ENCODE measurements at places on chromosomes 2 and 18.
A peak's percentile ranks its signal among the peaks of the same experiment; 100 is the strongest.

- no peak for DNase-seq
These were observed 7.6 kb upstream of the THOC1 start for GRCh38 chr18:275486-275885.

GRCh38 chr18:55455938-55456337, 132.1 kb downstream of the TCF4 start:
- no peak for DNase-seq

GRCh38 chr18:45384137-45384961, 230.9 kb upstream of the SLC14A2 start:
- DNase-seq: peak; percentile 31

DNA sequence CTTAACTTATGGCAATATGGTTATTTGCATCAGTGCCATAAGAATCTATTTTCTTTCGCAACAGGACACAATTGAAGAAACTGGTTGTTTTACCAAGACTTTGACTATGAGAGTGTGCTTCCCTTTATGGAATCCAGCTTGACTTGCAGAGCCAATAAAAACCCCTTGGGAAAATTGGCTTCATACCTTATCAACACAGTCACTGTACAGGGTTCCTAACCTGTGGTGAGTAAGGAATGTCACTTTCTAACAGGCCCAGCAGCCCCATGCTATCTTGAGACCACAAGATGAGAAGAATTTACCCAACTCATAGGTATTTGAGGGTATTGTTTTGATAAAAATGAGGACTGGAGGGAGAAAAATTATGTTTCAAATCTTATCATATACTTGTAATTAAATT, 418.5 kb upstream of the MAP2 start:
- no peak for DNase-seq

GRCh38 chr2:11457935-11458334, 8.0 kb downstream of the E2F6 start:
- DNase-seq: no peak

DNA sequence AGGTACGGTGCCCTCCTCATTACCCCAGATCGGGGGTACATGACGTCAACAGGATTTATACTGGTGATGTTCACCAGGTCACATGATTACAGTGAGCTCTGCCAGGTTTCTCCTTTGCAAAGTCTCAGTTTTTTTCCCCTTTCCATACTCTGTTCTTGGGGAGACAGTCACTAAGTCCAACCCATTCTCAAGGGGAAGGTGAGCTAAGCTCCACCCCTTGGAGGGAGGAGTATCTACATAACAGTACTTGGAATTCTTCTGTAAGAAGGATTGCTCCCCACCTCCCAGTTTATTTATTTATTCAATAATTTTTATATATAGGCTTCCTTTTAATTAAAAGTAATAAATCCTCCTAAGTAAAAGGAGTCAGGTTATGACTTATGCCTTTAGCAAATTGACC, 34.1 kb upstream of the SOS1 start:
- DNase-seq: no peak

- DNase-seq: no peak
These were observed 208.6 kb downstream of the DCDC2C start for GRCh38 chr2:3911882-3912455.

GRCh38 chr2:241986836-241987641, 117.5 kb downstream of the RTP5 start:
- DNase-seq: no peak

DNA sequence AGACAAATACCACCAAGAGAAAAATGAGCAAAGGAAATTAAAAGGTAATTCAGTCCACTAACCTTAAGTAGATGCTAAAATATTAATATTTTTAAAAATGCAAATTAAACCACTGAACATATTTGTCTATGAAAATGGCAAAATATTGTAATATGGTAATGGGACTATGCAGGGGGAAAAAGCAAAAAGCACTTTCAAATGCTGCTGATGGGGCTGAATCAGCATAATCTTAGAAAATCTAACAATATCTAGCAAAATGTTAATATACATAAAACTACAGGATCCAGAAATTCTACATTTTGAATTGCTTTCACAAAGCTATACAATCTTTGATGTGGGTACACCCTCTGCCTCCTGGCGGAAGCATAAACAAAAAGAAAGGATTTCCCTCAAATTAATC, 86.9 kb upstream of the DTNB start:
- DNase-seq: no peak

DNA sequence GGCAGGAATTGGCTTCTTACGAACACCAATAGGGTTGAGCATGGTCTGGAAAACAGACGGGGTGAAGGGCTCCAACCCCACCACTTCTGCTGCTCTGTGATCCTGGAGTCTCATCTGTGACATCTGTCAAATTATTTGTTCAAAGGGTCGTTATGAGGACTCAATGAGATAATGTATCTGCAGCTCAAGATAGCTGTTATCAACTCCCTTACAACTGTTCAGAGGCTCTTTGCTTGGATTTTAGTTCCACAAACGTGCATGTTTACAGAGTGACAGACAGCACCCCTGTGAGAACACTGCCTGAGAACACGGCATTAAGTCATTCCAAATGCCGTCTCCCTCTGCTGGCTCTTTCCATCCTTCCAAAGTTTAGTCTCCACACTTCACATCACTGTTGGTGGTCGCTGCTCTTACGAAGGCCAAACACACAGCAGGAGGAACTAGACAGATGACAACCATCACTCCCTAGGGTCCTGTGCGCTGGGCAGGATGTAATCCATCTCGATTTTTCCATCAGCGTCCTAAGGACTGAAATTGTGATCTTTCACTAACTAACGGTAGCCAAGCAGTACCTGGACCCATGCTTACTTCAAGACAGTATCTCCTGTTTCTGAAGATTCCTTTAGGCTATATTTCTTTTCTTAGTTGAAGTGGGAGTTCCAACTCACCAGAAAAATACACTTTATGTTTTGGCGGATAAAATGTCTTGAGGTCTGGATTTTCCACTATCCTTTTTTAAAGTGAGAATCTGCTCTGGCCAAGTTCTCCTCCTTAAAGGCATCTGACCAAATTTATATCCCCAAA, 220.3 kb downstream of the ANAPC1 start:
- no peak for DNase-seq

GRCh38 chr18:28690836-28691495, 514.0 kb upstream of the CDH2 start:
- DNase-seq: no peak

GRCh38 chr2:88897715-88898114, 206.2 kb downstream of the RPIA start:
- no peak for DNase-seq

- DNase-seq: no peak
These were observed 14.3 kb upstream of the TRIB2 start for GRCh38 chr2:12702168-12703121.

DNA sequence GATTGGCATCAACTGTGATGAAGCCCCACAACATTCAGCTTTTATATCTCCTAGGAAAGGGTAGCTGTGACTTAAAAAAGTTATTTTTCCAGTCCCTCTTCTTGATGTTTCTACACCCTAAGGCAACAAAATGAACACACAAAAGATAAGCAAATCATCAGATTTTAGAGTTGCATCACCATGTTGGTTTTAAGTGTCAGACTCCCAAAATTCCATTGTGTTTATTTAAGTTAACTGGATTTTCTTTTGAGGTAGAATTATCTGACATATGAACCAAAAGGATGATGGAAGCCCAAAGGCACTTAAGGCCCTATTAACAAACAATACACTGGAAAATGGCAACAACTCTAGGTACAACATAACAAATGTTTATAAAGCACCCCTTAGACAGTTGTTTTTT, 261.7 kb upstream of the SLC39A10 start:
- DNase-seq: no peak

DNA sequence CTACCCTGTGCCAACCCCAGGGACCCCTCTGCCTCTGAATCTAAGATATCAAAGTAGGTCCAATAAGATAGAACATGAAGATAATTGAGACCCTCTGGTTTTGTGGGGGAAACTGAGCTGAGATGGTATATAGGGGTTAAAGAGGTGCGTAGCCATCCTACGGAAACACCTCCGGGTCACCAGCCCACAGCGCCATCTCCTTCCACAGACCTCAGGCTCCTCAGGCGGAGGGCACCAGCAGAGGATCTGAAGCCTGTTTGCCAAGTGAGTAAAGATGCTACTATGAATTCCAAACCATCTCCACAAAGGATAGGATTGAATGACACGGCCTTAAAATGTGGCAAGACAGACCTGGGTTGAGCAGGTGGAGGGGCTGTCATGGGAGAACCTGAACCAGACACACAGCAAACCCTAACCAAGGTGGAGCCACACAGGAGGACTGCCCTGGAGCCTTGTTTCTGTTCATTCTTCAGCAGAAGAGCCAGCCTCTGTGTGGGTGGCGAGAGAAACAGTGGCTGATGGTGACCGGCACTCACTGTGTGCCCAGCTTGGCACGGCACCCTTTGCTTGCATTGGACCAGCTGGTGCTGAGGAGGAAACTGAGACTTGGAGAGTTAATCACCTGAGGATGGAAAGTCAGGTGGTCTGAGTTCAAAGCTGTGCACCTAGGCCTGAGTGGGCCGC, 10.2 kb downstream of the GBX2 start:
- DNase-seq: no peak

- DNase-seq: peak; percentile 81
These were observed 25.1 kb downstream of the DNPEP start for GRCh38 chr2:219362524-219363164.

- no peak for DNase-seq
These were observed 50.7 kb downstream of the CERKL start for GRCh38 chr2:181605889-181606837.

DNA sequence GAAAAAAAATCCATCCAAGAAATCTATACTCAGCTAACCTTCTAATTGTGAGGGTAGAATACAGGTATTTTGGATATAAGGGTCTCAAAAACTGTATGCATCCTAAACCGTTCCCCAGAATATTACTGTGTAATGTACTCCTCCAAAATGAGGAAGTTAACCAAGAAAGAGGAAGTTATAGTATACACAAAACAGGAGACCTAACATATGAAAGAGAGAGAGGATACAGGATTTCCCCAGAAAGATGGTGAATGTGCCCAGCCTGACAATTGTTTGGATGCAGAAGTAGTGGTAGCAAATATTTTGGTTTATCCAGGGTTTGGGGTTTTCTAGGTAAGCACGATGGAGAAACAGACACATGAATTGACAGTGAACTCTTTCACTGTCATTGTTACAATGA, 50.6 kb downstream of the GALNT3 start:
- DNase-seq: no peak

- DNase-seq: no peak
These were observed 182.1 kb downstream of the ETAA1 start for GRCh38 chr2:67579216-67579615.

DNA sequence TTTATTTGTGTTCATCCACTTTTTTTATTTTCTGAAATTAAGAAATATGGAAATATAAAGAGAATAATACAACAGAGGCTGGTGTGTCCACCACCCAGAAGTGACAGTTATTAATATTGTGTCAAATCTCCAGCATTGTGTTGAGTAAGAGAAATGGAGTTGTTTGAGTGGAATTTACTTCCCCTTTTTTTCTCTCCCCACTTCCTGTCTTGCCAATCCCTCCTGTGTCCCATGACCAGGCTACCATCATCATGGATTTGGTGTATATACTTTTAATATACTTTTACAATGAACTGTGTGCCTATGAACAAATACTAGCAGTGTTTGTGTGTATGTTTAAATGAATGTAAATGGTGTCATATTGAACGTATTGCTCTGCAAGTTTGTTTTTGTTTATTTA, 276.9 kb upstream of the SKOR2 start:
- no peak for DNase-seq

- DNase-seq: no peak
These were observed 19.7 kb upstream of the GLI2 start for GRCh38 chr2:120715941-120716340.

DNA sequence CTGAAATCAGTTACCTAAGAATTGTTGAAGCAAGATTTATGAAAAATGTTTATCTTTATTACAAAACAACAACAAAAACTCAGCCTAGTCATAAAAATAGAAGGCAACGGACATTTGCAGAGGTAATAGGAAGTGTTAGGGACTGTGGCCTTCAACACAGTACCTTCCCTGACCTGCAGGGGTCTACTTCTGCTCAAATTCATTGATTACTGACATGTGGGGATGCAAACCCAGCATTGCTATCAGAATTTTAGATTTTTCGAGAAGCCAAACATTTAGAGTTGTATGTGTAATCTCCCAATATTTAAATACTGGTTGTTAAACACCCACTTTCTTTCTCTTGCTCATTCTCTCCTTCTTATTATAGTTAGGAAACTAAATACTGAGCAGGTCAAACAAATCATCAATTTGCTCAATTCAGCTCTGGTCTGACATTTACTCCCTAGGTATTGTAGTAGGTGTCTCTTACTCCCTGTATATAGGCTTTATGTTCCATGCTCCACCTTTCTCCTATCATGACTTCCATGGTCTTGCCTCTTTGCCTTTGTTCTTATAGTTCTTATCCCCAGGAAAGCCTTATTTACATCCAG, 198.5 kb downstream of the UBE2E3 start:
- no peak for DNase-seq

- no peak for DNase-seq
These were observed 189.7 kb upstream of the REV1 start for GRCh38 chr2:99679518-99679917.

GRCh38 chr2:199273042-199273511, 184.7 kb downstream of the SATB2 start:
- peak; percentile 9 for DNase-seq

GRCh38 chr2:110104025-110104771, 11.4 kb downstream of the MALL start:
- DNase-seq: no peak

GRCh38 chr18:35458677-35459441, 38.9 kb downstream of the INO80C start:
- DNase-seq: peak; percentile 70

GRCh38 chr2:157093666-157094065, 163.8 kb upstream of the GALNT5 start:
- no peak for DNase-seq

GRCh38 chr18:6056171-6056910, 161.0 kb upstream of the TMEM200C start:
- DNase-seq: peak; percentile 26

DNA sequence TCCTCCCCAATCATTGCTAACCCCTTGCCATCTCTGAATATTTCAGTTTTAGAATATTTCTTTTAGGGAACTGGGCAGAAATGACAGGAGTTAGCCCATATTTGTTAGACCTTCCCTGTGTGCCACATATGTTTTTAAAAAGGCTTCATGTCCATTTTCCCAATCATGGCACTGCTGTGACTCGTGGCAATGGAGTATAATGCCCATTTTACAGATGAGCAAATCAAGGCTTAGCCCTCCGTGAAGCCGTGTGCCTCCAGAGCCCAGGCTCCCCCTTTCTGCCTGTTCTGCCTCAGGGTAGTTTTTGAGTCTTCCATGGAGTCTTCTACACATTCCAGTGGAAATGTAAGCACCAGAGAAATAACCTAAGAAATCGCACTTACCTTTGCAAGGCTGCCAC, 130.1 kb downstream of the KCTD1 start:
- DNase-seq: no peak

GRCh38 chr2:240401781-240402551, 33.5 kb upstream of the GPC1 start:
- DNase-seq: no peak

Data from HFF-Myc (cell line).